ENCODE measurements at places on chromosomes 6 and 20.

- no peak for DNase-seq
Measured at GRCh38 chr6:148799647-148800046, 52.8 kb downstream of the UST start.

DNA sequence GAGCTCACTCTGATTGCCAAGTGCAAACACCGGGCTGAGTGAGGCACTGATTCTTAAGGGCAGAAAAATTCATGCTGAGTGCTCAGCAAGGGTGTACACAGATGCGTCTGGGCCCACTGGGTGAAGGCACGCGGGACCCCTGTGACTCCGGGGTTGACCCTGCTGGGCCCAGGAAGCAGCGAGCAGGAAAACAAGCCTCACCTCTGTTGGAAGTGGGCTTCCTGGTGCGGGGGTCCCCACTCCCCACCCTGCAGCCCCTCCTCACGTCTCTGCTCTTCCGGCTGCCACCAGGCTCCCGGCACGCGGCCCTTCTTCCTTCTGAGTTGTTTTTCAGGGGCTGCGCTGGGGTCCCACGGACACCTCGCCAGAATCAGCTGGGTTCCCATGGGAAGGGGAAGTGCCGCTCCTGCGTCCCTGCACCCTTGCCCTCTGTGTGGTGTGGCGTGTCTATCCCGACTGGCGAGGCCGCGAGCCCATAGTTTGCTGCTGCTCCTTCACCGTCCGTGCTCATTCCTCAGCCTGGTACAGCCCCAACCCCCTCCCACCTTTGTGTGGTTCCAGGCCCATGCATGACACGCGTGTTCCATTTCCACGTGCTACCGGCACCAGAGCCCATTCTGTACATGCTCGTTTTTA lies 80.6 kb upstream of the BHLHE23 start:
- no peak for DNase-seq

- DNase-seq = no peak
Measured at GRCh38 chr6:20236344-20236743, 24.1 kb upstream of the MBOAT1 start.

GRCh38 chr6:19569563-19569962 lies 267.6 kb upstream of the ID4 start:
- DNase-seq = no peak

- DNase-seq = no peak
Measured at GRCh38 chr6:169568314-169569087, 133.3 kb downstream of the WDR27 start.

GRCh38 chr6:37050045-37050853 lies 44.8 kb downstream of the FGD2 start:
- DNase-seq = no peak

DNA sequence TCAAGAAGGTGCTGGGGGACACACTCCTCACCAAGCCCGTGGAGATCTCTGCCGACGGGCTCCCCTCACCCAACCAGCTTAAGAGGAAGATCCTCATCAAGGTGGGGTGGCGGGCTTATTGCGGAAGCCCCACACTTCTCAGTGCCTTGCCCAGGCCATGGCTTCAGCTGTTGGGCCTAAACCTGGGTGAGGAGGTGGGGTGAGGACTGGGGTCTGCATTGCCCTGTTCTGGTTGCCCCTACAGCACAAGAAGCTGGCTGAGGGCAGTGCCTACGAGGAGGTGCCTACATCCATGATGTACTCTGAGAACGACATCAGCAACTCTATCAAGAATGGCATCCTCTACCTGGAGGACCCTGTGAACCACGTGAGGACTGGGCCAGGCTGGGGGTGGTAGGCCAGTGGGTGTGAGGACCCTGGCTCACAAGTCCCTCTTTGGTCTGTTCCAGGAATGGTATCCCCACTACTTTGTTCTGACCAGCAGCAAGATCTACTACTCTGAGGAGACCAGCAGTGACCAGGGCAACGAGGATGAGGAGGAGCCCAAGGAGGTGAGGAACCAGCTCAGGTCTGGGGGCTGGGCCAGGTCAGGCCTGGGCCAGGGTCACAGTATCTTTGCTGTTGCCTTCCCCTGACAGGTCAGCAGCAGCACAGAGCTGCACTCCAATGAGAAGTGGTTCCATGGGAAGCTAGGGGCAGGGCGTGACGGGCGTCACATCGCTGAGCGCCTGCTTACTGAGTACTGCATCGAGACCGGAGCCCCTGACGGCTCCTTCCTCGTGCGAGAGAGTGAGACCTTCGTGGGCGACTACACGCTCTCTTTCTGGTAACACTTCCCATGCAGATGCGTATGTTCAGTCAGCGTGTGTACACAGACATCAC lies 27.9 kb downstream of the PLCG1 start:
- no peak for DNase-seq

GRCh38 chr20:46057856-46058598 lies 29.0 kb downstream of the SLC12A5 start:
- peak; percentile 91 for DNase-seq

- DNase-seq = no peak
Measured at GRCh38 chr6:158041370-158041769, 59.7 kb downstream of the SYNJ2 start.

GRCh38 chr20:29326376-29327070 lies 1930.9 kb upstream of the DEFB115 start:
- DNase-seq = no peak

DNA sequence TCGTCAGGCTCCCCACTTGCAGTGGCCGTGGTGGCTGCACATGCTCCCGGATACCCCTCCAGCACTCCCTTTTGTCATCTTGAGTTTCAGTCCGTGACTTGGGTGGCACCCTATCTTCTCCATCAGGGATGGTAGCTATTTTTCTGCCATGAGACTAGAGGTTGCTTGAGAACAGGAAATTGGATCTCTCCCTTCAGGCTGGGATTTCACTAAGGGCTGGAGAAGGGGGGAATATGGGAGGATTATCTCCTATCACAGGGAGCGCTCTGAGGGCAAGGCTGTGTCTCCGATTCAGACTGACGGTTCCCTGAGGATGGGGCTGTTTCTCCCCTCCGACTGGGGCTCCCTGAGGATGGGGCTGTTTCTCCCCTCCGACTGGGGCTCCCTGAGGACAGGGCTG lies 123.1 kb downstream of the MRPL14 start:
- DNase-seq = no peak

- DNase-seq = no peak
Measured at GRCh38 chr20:3119044-3119443, 34.5 kb upstream of the AVP start.

GRCh38 chr6:111781041-111781708 lies 92.1 kb downstream of the FYN start:
- DNase-seq = no peak

GRCh38 chr6:146287691-146288369 lies 255.8 kb upstream of the RAB32 start:
- no peak for DNase-seq

DNA sequence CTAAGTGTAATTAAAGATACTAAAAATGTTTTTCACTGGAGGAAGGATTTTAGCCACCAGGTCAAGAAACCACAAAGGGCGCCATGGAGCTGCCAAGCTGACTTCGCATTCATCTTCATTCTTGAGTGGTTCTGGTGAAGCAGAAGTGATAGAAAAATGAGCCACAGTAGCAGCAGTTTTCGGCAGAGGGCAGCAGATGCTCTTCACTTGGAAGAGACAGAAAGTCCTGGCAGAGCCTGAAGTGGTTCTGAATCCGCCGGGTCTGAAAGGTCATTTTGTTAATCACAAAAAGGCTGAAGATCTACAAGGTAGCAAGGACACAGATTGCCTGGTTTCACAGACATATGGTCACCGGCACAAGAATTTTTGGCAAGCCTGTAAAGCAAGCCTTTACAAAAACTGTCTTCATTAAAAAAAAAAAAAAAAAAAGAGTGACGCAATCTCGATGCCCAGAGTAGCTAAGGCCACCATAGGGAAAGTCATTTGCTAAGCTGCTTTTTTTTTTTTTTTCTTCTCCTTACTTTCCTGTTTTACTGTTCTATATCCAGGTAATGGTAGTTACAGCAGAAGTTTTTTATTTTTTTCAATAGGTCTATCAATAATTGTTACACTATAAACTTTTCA lies 345.1 kb upstream of the AGPAT4 start:
- DNase-seq = no peak

- no peak for DNase-seq
Measured at GRCh38 chr20:48799328-48800105, 28.3 kb downstream of the PREX1 start.

DNA sequence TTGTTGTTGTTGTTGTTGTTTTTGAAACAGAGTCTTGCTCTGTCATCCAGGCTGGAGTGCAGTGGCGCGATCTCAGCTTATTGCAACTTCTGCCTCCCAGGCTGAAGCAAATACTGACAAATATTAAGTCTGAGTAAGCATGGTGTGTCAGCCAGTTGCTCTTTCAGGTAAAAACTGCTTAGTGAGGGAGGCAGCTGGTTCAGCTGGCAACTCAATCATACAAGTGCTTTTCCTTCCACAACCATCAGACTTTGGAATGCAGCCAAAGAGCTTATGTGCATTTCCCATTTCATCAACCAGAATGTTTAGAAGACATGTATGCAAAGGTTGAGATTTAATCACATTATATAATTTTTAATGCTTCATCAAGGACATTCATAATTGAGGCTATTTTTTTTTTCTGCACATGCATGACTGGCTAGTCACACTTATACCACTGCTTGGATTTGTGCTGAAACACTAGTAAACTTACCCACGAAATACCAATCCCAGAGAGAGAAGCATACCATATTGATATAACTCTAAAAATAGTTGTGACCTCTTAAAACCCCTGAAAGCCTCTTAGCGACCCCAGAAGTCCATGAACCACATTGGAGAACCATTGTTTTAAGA lies 56.0 kb downstream of the CLIC5 start:
- no peak for DNase-seq

GRCh38 chr6:152948150-152948768 lies 34.6 kb downstream of the FBXO5 start:
- DNase-seq = no peak

GRCh38 chr6:112225691-112226090 lies 28.7 kb downstream of the LAMA4 start:
- no peak for DNase-seq

GRCh38 chr6:10598084-10598960 lies 77.2 kb downstream of the GCNT2 start:
- no peak for DNase-seq

GRCh38 chr6:87027021-87027420 lies 67.9 kb downstream of the CGA start:
- no peak for DNase-seq

DNA sequence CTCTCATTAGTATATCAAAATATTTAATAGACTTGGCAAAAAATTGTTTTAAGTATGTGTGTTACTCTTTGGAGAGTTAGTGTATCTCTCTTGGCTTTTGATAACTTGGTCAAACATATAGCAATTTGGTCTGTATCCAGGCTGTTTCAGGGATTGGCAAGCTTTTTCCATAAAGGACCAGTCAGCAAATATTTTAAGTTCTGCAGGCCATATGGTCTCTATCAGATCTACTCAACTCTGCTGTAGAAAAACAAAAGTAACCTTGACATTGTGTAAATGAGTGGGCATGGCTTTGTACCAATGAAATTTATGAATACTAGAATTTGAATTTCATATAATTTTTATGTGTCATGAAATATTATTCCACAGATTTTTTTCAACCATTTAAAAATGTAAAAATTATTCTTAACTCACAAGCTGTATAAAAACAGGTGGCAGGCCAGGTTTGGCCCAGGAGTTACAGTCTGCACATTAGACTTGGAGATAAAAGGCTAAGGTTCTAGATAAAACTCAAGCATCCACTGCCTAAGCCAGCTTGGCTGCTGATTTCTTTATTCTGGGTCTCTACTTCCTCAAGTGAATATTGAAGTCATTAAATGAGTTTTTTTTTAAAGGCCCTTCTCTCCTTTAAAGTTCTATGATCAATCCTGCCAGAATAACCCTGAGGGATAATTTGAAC lies 13.7 kb downstream of the GSTA4 start:
- DNase-seq = no peak

- DNase-seq = no peak
Measured at GRCh38 chr6:25542984-25543910, 108.8 kb upstream of the SCGN start.

- no peak for DNase-seq
Measured at GRCh38 chr6:143187238-143187923, 126.7 kb downstream of the AIG1 start.

DNA sequence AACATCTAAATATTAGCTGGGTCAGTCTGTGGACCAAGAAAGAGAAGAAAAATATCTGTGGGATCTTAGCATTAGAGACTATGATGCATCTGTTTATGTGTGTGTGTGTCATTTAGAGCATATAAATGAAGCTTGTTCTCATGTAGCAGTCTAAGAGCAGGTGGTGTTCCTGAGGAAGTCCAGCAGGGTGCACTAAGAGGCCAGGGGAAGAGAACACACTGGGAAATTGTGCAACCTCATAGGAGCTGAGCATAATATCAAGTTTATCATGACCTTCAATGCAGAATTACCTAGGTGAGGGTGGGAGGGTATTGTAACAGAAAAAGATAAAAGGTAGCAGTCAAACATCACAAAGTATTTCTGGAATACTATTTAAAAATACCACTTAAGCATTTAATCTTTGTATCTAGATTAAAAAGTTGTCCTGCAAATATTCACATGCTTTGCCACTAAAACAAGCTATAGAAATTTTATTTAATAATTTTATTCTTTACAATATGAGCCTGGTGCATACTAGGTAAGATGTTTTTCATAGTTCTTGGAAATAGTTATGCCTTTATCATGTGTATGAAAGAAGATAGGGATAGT lies 80.5 kb downstream of the SMPDL3A start:
- no peak for DNase-seq

DNA sequence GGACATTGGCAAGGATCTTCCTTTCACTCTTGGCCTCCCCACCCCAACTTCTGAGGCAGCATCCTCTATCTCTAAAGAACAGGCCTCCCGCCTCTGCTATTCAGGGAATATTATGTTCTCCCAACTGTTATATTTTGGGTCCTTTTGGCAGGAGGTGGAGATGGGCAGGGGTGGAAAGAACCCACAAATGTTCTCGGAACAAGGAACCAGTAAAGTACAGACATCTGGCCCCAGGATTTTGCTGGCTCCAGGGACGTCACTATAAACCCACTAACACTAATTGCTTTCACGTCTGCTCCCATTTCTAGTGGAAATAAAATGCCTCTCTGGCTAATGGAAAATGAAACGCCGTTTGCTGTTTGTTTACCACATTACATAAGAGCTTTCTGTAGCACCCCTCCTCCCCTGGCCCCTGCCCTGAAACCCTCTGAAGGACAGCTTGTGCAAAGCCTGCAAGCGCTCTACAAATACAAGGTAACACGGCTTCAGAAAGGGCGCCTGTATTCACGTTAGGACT lies 77.7 kb upstream of the TBC1D7 start:
- DNase-seq = no peak

- no peak for DNase-seq
Measured at GRCh38 chr6:24504287-24504648, 9.5 kb downstream of the ALDH5A1 start.

GRCh38 chr6:145428706-145429105 lies 306.6 kb downstream of the EPM2A start:
- DNase-seq = no peak

GRCh38 chr6:68740828-68741500 lies 105.9 kb downstream of the ADGRB3 start:
- no peak for DNase-seq

- DNase-seq = no peak
Measured at GRCh38 chr20:50298554-50299324, 108.1 kb downstream of the CEBPB start.

- no peak for DNase-seq
Measured at GRCh38 chr6:35727231-35727934, 9.4 kb upstream of the ARMC12 start.

GRCh38 chr6:118748311-118749062 lies 97.1 kb upstream of the CEP85L start:
- DNase-seq = peak; percentile 74
